ENCODE measurements at places on chromosomes 3 and 15. TPM values are rescaled to one million over a fixed set of nuclear protein-coding genes. Genes with fewer than 3 reads are reported as not detected.

Gene ALDH1L1
- not detected for total RNA-seq

Gene RLBP1
- not detected for total RNA-seq

DNA sequence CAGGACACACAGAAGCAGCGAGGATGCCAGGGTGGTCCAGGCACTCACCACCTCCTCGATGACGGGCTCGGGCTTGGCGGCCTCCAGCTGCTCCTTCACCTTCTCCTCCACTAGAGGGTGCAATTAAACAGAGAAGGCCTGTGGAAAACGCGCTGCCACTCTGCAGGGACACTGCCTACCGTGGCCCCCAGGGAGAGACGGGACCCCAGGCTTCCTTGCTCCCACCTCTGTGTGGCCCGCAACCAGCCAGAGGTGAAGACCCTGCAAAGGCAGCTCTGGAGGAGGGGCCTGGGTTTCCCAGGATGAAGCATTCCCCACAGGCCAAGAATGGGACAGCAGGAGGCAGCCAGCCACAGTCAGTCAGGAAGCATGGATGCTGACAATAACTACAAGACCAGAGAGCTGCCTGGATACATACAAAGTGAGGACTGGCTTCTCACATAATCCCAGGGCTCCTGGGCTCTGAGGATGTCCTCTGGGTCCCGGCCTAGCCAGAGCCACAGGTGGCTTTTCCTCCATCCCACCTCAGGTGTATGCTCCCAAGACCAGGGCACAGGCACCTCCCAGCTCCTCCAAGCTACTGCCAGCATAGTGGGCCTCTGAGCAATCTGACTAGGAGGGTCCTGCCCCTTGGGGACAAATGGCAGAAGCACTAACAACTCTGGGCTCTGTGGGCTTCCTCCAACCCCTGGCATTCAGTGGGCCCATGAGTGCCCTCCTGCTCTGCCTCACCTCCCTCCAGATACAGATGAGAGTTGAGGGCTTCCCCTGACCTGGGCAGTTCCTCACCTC, 46.2 kb downstream of the PTH1R start:
- peak; percentile 40 for DNase-seq

GRCh38 chr3:167054926-167055325, 325.2 kb downstream of the ZBBX start:
- no peak for DNase-seq

DNA sequence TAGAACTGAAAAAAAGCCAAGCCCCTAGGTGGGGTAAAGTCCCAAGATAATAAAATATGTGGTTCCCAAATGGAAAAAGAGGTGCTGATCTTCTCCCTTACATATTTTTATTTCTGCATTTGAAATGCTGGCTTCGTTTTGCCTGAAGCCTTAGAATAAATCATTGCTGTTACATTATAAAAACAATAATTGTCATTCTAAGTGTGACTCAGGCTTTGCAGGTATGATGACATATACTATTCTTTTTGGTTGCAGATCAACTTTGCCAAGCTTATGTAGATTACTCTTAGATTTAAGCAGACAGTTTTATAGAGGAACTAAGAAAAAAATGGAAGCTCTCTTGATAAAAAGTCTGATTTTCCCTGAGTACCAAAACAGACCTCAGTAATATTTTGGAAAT, 7.5 kb downstream of the IDH3A start:
- DNase-seq: no peak

GRCh38 chr15:52143873-52144272, 31.3 kb upstream of the BCL2L10 start:
- DNase-seq: no peak

GRCh38 chr15:84749111-84749991, 959 bp downstream of the ZNF592 start:
- peak; percentile 43 for DNase-seq
